ENCODE measurements at places on chromosomes 7 and 10.

DNA sequence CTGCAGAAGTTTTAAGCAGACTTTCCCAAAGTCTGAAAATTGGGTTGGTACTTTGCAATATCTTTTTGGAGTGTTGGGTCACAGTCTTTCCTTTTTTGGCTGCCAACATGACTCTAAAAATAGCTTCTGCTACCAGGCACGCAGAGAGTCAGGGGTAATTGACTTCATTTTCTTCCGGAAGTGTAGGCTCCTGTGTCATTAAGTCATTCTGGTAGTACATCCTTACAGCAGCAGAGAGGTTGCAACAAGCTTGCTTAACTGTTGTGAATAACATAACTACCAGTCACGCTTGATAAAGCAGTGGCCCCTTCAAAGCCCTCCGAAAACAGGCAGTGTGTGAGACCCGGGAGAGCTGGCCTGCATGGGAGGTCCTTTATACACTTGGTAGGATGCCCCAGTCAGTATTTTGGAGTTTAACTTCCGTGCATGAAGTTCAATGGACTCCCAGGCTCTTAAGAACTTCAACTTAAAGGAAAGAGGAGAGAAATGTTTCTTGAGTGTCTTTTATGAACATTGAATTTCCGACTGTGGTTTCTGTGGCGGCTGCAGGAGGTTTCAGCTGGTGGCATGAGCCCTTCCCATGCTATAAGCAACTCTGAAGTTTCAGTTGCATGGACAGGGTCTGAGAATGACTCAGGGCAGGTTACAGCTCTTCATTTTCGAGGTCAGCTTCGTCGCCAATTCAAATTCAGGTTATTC, 310.7 kb downstream of the GALNT17 start:
- DNase-seq, result no peak

DNA sequence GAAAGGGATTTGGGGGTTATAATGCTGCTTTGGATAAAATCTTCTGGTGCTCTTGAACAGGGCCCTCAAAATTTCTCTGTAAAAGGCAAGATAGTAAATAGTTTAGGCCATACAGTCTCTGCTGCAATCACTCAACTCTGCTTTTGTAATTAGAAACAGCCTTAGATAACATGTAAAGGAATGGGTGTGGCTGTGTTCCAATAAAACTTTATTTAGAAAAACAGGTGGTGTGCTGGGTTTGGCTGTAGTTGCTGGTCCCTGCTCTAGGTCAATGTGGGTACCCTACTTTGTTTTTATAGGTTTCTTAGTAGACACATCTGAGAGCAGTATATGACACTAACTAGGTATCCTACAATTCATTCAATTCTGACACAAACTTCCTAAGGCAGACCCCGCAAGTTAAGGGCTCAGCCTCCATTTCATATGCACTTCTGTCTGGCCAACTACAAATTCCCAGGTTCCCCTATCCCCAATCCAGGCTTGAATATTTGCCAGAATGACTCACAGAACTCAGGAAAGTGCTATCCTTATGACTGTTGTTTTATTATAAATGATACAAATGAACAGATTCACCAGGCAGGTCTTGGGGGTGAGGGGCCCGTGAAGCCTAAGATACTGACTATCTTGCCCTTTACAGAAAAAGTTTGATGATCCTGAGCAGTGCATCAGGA, 349.9 kb downstream of the RPS24 start:
- no peak for DNase-seq

GRCh38 chr7:44194069-44194468, 4.8 kb upstream of the GCK start:
- peak; percentile 63 for DNase-seq

DNA sequence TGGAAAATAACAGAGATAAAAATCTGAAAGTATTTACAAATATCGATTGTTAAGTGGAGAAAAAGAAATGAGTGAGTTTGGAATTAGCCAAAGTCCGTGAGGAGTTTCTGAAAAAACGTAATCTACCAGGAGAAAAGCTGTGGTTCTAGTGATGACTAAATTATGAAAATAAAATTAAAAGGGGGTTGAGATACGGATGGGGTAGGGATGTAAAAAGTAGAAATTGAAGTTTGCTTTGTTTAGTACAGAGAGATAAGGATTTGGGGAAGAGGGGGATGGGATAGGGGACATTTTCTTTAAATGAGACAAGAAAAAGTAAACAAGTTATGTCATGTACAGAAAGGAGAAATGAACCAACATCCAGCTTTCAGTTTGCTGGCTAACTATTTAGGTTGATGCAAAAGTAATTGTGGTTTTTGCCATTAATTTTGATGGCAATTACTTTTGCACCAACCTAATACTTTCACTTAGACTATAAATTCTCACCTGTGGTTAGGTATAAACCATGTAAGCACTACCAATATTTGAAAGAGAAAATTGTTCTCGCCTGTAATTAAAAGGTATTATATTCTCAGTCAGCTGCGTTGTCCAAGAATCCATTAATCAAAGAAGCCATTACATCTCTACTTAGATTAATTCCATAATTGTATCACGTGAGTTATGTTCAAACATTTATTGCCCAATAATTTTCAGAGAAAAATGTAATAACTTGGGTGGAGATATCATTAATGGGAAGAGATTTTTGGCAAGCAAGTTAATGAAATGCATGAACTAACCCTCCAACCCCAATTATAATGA, 143.0 kb upstream of the NRP1 start:
- DNase-seq, result no peak

DNA sequence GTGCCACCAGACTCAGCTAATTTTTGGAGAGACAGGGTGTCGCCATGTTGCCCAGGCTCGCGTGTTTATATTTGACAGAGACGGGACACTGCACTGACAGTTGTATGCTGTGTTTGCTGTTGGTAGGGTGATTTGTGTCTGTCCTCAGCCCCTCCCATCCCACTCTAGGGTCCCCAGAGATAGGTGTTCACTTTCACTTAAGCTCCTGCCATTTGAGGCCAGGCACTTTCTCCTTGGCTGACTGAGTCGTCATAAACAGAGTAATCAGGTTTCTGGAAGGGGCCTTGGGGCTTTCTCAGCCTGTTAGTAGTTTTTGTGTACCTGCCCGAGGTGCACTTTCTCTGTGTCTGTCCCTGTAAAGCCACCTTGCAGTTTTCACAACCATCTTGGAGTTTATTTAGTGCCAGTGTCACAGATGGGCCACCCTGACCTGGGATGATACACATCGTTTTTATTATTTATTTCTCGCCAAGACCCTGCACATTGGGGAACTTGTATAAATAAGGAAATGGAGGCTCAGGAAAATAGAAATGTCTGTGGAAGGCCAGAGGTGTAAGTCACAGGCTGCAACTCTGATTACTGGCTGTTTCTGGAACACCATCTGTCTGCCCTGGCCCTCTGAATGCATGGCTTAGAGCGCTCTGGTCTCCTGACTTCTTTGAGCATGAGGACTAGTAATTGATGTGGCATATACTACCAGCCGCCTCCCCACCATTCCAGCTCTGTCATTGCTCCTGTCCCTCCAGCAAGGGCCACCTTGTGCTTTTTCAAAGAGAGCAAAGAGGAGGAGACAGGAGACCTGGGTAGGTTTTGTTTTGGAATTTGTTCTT, 81.9 kb upstream of the PDCD4 start:
- no peak for DNase-seq

- no peak for DNase-seq
Measured at GRCh38 chr10:109166935-109167334, 756.4 kb downstream of the XPNPEP1 start.

DNA sequence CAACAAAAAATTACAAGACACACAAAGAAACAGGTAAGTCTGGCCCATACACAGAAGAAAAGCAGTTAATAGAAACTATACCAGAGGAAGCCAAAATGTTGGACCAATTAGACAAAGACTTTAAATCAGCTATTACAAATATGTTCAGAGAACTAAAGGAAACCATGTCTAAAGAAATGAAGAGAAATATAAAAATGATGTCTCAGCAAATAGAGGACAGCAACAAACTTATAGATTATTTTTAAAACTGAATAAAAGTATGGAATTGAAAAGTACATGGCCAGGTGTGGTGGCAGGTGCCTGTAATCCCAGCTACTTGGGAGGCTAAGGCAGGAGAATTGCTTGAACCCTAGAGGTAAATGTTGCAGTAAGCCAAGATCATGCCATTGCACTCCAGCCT, 58.5 kb downstream of the LHFPL3 start:
- DNase-seq, result no peak

GRCh38 chr10:4051011-4051640, 266.1 kb upstream of the KLF6 start:
- no peak for DNase-seq

- no peak for DNase-seq
Measured at GRCh38 chr7:24820730-24821044, 63.4 kb upstream of the GSDME start.

DNA sequence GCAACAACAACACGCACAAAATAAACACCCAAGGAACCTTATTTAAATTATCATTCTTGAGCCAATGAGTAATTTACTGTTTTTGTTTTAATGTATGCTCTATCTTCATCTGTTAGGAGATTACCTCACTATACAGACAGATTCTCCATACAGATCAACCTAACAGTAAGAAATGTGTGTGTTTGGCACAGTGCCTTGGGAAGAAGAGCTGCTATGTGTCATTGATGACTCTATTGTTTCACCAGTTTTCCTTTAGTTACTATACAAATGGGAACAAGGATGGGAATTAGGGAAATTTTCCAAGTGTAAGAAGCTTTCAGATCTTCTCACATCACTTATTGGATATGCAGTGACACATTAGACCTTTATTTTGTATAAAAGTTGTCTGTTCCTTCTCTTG, 640.3 kb downstream of the NRG3 start:
- DNase-seq, result no peak

GRCh38 chr10:48802611-48803071, 118.0 kb downstream of the WDFY4 start:
- no peak for DNase-seq

DNA sequence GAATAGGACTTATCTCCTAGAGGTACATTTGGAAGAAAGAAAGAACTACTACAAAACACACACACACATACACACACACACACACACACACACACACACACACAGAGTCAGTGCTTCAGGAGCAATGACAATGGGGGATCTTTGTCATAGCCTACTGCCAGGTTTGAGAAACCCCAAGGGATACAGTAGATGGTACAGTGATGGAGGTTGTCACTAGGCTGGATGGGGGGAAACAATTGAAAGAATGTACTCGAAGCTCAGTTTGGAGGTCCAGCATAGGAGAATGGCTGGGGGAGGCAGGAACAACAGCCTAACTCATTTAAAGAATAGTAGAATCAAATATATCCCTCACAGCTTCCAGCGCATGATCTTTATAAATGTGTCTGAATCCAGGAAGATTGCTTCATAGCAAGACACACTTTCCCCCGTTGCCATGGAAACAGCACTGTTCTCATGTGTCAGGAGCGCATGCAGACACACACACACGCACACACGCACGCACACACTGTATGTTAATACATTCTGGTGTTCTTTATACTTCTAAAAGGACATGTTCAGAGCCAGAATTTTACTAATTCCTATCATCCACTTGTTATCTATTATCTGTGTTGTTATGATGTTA, 32.6 kb upstream of the ZNRF2 start:
- DNase-seq, result no peak

DNA sequence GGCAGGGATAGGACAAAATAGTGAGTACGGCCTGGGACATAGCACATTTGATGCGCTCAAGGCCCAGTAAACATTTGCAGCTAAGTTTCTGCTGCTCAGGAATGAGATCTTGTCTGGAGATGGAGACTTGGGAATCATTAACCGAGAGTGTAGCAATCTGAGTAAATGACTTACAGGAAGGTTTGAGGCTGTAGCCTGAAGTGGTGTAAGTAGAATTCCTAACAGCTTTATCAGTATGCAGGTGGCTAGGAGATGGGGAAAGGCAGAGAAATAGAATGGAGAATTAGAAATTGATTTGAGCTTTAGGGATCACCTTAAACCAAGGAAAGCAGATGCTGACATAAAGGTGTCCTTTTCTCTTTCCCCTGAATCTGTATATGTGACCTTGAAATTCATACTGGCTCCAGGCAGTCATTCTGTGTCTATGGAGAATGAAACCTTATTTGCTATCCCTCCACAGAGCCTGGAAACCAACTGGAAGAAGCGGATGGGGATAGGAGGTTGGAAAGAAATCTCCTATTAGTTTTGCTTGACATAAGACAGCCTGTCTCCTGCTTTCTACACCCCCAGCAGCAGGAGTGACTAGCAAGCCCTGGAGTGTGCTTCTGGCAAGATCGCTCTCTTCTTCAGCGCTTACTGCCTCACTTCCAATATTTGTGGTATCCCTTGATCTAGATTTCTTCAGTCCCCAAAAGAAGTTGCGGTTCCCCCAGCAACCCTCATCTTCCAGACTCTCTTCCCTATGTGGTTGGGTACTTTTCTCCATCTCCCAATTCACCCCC, 6.4 kb upstream of the PON2 start:
- DNase-seq, result no peak

DNA sequence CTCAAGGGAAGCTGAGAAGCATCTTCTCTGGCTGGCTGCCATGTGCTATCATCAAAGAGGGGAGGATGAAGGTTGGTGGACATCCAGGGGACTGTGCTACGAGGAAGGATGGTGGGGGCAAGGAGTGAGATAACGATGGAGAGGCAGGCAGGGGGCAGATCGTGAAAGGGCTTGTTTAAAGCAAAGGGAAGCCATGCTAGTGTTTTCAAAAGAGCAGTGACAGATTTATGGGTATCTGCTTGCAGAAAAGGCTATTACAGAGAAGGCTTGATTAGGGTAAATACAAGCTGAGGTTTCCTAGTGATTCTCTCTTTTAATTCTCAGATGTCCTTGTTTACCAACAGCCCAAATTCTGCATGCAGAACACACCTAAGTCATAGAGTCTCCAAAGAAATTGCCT, 88.9 kb upstream of the MKX start:
- no peak for DNase-seq

DNA sequence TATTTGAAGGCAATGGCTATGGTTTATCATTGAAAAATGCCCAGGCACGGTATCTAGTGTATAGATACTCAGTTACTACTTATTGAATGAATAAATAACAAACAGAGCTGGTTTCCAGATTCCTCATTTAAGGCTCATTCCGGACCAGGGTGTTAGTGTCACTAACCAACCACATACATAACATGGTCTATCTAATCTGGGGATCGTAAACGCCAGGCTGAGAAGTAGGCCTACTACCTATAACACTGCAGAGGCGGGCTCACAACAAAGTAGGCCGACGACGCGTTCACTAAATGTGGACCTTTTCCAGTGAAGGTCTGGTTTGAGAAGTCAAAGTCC, 423 bp downstream of the LSM5 start:
- DNase-seq, result no peak

- DNase-seq, result no peak
Measured at GRCh38 chr7:80334908-80335307, 177.0 kb downstream of the GNAT3 start.

DNA sequence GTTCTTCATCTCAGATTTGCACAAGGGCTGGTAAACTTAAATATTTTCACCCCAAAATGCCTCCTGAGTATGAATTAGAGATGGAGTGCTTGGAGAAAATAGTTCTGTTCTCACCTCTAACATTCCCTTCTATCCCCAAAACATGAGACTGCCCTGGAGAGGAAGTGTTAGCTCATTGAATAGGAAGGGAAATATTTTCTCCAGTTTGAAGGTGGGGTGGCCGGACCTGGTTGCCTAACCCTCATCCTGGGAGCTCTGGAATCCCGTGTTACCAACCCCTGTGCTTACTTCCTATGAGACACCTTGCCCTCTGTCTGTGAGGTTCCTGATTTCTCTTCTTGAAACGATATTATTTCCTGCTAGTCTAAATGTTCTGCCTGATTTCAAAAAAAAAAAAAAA, 779 bp downstream of the IFIT2 start:
- DNase-seq, result no peak

All from stimulated activated CD4-positive, alpha-beta T cell treated with anti-CD3 and anti-CD28 coated beads, Interleukin-15, amount 100 ng/mL, for 24 hours (primary cell).